ENCODE measurements at places on chromosomes 16 and 17.
A peak's percentile ranks its signal among the peaks of the same experiment; 100 is the strongest.

GRCh38 chr16:9308356-9308801 is 216.9 kb downstream of the HAPSTR1 start:
- no peak for DNase-seq

- DNase-seq: no peak
Observed at GRCh38 chr16:81720973-81721906, 57.9 kb upstream of the PLCG2 start.

DNA sequence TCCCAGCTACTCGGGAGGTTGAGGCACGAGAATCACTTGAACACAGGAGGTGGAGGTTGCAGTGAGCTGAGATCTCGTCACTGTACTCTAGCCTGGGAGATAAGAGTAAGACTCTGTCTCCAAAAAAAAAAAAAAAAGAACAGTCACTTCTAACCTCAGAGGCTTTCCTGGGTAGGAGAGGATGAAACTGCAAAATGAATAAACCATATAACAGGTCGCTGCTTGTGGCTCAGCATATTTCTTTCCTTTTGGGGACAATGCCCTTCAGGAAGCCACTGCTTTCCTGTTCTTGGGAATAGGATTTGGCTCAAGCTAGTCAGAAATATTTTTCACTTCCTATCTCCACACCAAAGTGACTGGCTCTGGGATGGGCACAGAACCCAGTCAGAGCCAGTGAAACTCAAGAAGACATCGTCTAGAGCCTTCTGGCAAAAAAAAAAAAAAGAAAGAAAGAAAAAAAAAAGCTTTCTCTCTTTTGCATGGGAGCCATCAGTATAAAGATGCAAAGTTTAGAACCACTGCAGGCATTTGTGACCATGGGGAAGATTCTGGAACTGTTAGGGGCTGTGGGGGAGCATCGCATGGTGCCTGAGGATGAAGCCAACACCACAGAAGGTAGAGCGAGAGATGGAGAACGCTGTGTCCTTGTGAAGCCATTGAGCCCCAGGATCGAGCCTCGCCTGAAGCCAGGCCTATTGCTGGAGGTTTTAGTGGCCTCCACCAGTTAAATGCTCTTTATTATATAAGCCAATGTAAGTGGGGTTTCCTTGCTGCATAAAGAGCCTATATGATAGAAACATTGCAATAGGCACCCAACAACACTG is 71.8 kb upstream of the MRTFB start:
- no peak for DNase-seq

- no peak for DNase-seq
Observed at GRCh38 chr17:74408262-74408661, 23.6 kb upstream of the GPRC5C start.

DNA sequence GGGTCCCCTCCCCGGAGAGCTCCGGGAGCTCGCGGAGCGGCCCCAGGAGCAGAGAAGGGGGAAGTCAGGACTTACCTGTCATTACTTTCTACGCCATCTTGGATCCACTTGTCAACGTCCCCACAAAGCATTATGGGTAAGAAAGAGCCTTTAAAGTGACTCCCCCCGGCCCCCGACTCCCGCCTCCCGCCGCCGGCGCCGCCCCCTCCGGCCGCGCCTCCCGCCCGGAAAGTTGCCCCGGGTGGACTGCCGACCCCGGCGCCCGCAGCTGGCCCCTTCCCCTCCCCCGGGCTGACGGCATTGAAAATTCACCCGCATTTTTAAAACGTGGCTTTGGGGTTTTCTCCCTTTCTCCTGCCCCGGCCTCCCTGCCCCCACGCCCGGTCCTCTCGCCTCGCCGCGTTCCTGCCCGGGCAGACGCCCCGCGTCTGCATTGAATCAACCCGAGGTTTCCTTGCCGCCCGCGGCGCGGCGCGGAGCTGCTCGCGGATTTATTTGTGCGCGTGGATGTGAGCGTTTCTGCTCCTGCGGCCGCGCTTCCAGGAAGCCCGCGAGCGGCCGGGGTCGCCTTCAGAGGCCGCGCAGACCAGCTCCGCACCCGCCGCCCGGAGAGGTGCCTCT is at the start of gene HELZ:
Gene HELZ (minus strand): TSS at position 124 of the 621 bp plus-strand sequence. CDS start 26,392 bp downstream, outside the sequence.
- DNase-seq: peak; percentile 82

DNA sequence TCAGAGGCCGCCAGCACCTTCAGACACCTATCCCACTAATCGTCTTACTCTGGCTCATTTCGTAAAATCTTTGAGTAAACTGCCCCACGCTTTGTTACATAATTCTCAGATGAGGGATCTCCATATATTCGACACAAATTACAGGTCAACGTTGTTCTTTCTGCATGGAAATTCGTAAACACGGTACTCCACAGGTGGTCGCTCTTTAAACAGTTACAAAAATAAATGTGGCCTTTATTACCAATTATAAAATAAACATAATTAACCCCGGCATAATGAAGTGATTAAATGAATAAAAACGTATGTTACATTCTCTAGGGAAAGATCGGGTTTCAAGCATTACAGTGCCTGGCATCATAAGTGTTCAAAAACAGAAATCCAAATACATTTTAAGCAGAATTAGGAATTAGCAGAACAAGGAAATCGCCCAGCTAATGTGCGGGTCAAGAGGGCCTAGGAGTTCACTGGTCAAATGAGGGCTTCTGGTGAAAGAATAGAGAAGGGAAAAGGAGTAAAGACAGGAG is 943 bp upstream of the PIP4K2B start:
- DNase-seq: no peak

DNA sequence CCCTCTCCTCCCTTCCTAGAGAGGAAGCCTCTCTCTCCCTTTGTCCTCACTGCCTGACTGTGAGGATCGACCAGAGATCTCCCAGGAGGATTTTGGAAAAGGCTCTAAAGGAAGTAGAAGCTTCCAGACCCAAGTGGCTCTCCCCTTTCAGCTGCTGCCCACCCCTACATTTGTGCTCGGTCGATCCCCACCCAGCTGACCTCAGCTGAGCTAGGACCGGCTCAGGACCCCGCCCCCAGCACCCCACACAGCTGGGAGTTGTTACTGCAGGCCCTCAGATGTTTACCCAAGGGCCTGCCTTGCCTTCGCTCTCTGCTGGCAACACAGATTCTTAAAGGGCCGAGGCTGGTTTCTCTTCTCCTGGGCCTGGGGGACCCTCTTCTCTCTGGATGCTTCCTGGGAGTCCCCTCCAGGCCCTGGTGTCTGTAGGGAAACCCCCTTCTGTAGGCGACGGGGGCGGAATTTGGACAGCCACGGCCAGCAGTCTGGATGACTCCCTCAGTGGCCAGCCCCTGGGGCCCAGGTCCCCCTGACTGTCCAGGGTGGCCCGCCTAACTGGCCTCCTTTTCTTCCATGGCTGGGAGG is 26.9 kb upstream of the TIMP2 start:
- DNase-seq: no peak

DNA sequence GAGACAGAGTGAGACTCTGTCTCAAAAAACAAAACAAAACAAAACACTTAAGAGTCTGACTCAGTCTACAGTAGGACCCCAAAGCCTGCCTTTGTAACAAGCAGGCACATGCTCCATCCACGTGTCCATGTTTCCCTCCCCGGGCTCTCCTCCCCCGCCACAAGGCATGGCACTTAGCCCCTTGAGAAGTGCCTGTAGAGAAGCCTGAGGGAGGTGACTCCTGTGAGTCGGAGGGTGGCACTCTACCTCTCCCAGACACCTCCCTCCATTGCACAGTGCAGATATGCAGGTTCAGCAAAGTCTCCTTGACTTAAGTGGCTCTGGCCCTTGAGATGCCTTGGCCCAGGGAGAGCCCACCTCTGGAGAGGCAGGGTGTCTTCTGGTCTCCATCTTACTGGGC is 6.8 kb downstream of the FHOD1 start:
- DNase-seq: peak; percentile 13

DNA sequence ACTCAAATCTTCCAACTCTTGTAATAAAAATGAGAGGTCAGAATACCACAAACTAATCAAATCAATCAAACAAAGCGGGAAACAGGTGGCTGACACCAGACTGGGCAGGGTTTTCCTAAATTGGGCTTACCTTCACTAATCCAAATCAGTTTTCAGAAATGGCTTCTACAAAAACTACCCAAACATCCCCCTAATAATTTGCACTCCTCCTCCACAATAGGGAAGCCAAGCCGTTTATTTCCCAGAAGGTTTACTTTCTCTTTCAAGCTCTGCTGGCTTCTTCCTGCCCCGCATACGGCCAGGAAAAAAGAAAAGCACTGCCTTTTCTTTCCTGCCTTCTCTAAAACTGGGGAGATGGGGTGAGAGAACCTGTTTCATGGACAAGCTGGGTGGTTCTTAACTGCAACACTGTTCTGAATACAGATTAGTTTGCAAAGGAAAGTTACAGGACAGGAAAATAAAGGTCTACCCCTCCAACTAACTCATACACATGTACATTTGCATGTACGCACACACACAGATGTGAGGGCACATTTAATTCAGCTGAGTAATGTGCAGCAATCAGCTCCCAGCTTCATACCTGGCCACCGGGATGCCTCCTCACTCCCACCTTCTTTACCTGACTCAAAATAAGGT is 9.2 kb downstream of the STAT3 start:
- DNase-seq: no peak

Measured in Right ventricle myocardium inferior (tissue), 1 donor.